ENCODE measurements at places on chromosomes 12 and 14.

- no peaks in the 10 kb centered on the region for H3K4me1 ChIP-seq
- no peak for DNase-seq
- no peaks in the 10 kb centered on the region for H3K36me3 ChIP-seq
- no peak overlapping the region for H3K27ac ChIP-seq
- H3K4me3 ChIP-seq, result no peak overlapping the region
- H3K27me3 ChIP-seq, result no peaks in the 10 kb centered on the region
These were observed 357.5 kb upstream of the SFSWAP start for GRCh38 chr12:131353376-131353775.

- H3K36me3 ChIP-seq, result peaks cover 32% of the 10 kb centered on the region
- peaks cover 45% of the 10 kb centered on the region for H3K4me1 ChIP-seq
- H3K27ac ChIP-seq, result no peak overlapping the region
- no peak overlapping the region for H3K4me3 ChIP-seq
These were observed 2.3 kb downstream of the ISCU start for GRCh38 chr12:108564724-108565123.

- DNase-seq, result peak; percentile 59
- H3K27ac ChIP-seq, result no peak overlapping the region
- no peak overlapping the region for H3K4me3 ChIP-seq
- no peaks in the 10 kb centered on the region for H3K27me3 ChIP-seq
These were observed 34.3 kb upstream of the TEX22 start for GRCh38 chr14:105363847-105364708.

DNA sequence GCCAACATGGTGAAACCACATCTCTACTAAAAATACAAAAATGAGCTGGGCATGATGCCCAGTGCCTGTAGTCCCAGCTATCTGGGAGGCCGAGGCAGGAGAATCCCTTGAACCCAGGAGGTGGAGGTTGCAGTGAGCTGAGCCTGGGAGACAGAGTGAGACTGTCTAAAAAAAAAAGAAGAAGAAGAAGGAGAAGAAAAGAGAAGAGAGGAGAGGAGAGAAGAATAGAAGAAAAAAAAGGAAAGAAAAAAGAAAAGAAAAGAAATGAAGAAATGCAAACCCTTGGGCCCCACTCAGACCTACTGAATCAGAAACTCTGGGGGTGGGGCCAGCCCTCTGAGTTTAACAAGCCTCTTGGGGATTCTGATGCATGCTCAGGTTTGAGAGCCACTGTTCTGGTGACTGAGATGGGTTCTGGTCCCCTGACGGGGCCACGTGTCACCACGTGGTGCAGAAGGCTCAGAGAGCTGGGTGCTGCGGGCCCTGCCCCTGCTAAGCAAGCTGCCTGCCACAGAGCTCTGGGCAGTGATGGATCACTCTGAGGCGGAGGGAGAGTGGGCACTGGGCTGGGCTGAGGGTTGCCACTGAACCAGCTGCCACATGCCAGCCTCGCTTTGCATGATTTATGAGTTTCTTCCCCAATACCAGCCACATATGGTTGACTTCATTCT lies 37.5 kb downstream of the ERH start:
- peaks cover 30% of the 10 kb centered on the region for H3K4me1 ChIP-seq
- peak; percentile 88 for DNase-seq
- no peak overlapping the region for H3K27ac ChIP-seq
- H3K36me3 ChIP-seq, result no peaks in the 10 kb centered on the region

DNA sequence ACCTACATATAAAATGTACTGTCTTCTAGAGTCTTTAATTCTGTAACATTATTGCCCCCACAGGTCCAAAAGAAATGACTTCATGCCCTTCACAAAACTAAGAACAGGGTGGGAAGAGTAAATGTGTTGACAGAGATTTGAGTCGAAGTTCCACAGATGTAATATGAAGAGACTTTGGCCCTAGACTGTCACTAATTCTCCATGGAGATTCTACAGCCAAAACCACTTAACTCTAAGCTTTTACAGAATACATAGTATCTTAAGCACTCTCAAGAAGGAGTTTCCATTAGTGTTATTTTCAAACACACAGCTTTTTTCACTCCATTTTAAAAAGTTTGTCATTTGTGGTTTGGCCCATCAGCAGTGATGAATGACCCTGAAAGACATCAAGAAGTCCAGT lies 56.3 kb downstream of the ABCC9 start:
- H3K4me1 ChIP-seq, result no peaks in the 10 kb centered on the region
- H3K27me3 ChIP-seq, result no peaks in the 10 kb centered on the region

GRCh38 chr12:95202691-95203486 lies 14.4 kb downstream of the FGD6 start:
- no peak overlapping the region for H3K4me3 ChIP-seq
- no peaks in the 10 kb centered on the region for H3K27me3 ChIP-seq
- DNase-seq, result no peak
- H3K36me3 ChIP-seq, result peaks cover 39% of the 10 kb centered on the region
- H3K4me1 ChIP-seq, result peaks cover 79% of the 10 kb centered on the region

DNA sequence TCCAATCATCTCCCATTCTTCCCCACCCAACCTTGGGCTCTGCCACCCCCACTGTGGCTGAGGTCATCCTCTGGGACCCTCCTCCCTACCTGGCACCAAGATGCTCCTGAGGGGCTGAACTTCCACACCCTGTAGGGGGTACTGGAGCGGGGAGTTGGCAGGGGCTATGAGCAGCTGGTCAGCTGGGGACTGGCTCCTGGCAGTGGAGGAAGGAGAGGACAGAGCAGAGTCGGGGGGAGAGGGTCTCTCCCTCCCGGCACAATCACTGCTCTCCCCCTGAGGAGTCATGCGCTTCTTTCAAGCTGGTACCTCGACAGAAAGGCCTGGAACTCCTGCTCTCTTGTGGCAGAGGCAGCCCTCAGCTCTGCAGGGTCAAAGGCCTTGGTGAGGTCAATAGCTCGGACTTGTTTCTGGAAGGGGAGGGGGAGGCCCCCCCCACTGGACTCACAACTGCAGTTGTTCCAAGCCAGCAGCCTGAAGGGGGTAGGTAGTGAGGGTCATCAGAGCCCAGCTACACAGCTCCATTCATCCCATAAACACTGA lies 2.0 kb downstream of the B4GALNT1 start:
- H3K4me1 ChIP-seq, result peaks cover 13% of the 10 kb centered on the region
- H3K4me3 ChIP-seq, result no peak overlapping the region
- no peaks in the 10 kb centered on the region for H3K27me3 ChIP-seq
- H3K27ac ChIP-seq, result no peak overlapping the region
- H3K36me3 ChIP-seq, result no peaks in the 10 kb centered on the region
- DNase-seq, result no peak

- no peak overlapping the region for H3K4me3 ChIP-seq
- DNase-seq, result no peak
- H3K36me3 ChIP-seq, result no peaks in the 10 kb centered on the region
- no peaks in the 10 kb centered on the region for H3K27me3 ChIP-seq
These were observed 51.6 kb downstream of the SPTB start for GRCh38 chr14:64828071-64828470.

GRCh38 chr12:128644664-128645296 lies 179.0 kb downstream of the SLC15A4 start:
- H3K4me1 ChIP-seq, result no peaks in the 10 kb centered on the region
- DNase-seq, result peak; percentile 71
- H3K27me3 ChIP-seq, result no peaks in the 10 kb centered on the region
- H3K4me3 ChIP-seq, result no peak overlapping the region
- H3K36me3 ChIP-seq, result no peaks in the 10 kb centered on the region
